NCI-H1105 treated with DMSO at 0.1 percent for 48 hours (cell line): ENCODE measurements at places on chromosomes 16 and 17.

GRCh38 chr16:66167564-66168291 lies 198.8 kb upstream of the CDH5 start:
- DNase-seq = no peak

DNA sequence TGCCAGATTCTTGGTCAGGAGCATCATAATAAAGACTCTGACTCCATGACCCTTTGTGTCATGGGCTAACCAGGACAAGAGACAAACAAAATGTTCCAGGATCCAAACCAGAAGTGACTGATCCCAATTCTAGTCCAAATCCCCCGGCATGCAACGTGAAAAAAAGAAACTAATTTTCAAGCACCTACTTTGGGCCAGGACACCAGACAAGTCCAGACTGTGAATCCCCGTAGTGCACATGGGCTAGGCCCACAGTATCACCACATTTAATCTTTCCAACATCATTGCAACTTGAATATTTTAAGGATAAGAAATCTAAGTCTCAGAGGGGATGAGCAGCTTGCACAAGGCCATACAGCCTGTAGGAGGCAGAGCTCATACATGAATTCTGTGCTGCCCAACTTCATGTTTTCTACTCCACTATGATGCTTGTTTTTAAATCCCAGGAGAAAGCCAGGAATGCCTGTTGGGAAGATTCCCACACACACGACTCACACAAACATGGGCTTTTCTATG lies 365.7 kb downstream of the NPIPA8 start:
- DNase-seq = no peak

- no peak for DNase-seq
Measured at GRCh38 chr17:65519462-65519861, 42.0 kb downstream of the AXIN2 start.

- DNase-seq = no peak
Measured at GRCh38 chr16:27838536-27839175, 224.9 kb downstream of the GSG1L start.

DNA sequence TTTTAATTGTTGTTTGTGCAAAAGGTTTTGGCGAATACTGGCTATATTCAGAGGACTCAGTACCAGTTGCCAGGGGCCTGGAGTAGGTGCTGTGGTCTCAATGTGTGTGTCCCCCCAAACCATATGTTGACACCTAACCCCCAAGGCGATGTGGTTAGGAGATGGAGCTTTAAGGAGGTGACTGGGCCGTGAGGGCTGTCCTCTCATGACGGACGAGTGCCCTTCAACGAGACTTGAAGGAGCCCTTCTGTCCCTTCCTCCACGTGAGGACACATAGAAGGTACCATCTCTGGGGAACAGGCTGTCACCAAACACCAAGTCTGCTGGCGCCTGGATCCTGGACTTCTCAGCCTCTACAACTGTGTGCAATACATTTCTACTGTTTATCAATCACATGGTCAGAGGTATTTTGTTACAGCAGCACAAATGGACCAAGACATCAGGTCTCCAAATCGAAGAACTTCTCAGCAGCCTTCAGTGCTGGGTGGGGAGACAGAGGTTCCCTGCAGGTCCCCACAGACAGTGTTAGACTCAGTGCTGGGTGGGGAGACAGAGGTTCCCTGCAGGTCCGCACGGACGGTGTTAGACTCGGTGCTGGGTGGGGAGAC lies 24.8 kb upstream of the METRNL start:
- no peak for DNase-seq

DNA sequence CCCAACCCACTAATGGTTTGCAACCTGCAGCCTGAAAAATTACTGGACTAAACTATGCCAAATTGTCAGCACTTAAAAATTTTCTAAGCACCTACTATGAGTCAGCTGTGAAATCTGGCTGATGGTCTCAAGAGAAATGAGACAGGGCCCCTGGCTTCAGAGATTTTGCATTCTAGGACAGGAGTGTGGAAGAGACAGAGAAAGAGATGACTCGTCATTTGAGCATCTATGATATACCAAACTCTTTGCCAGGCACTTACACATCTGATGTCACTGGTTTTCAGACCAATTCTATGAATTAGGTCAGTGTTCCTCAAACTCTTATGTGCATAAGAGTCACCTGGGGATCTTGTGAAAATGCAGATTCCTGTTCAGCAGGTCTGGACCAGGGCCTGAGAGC lies 44.4 kb downstream of the CLEC19A start:
- no peak for DNase-seq

- DNase-seq = no peak
Measured at GRCh38 chr17:81666092-81666341, 388 bp downstream of the OXLD1 start.

DNA sequence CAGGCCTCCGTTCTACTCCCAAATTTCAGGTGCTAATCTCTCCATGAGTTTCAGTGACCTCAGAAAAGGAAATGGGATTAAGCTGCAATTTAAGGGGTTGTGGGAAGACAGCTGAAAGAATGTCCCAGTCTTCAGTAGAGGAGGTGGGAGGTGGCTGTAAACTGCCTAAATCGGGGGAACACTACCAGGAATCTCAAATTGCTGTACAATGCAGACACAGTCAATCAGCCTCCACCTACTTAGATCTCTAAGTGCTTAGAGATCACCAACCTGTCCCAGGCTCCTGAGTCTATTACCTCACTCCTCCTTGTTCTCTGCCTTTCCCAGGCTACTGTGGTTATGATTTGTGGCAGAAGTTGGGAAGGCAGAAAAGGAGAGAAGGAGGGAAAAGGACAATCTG lies 8.3 kb upstream of the TBX21 start:
- DNase-seq = no peak

DNA sequence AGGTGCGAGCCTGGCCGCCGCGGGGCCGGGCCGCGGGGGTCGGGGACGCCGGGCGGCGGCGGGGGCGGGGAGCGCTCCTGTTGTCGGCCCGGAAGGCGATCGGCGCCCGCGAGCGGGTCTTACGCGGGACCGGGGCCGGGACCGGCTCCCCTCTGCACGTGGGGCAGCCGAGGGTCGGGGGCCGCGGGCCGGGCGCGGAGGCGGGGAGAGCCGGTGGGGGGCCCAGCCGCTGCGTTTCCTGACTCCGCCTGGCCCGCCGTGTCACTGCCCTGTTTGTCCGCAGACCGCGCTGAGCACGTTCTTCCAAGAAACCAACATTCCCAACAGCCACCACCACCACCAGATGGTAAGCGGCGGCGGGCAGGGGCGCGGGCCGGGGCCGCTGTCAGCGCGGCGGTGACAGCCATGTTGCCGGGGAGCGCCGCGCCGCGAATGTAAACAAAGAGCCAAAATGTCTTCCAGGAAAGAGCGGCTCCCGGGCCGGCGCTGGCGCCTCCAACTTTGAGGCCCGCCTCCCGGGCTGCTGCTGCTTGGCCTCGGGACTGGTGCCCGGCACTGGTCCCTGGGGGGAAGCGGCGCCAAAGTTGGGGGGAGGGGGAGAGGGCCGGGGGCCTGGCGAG lies 586 bp downstream of the UBALD2 start:
- DNase-seq = peak; percentile 25

- no peak for DNase-seq
Measured at GRCh38 chr17:27263386-27263785, 30.5 kb upstream of the WSB1 start.
